Activated CD4-positive, alpha-beta memory T cell treated with anti-CD3 and anti-CD28 coated beads, Interleukin-2, amount 10 ng/mL, durations not matched to agents 7 days and 5 days (primary cell): ENCODE measurements at places on chromosomes 13 and 19. TPM values are rescaled to one million over a fixed set of nuclear protein-coding genes. Genes with fewer than 3 reads are reported as not detected.

- no peak overlapping the region for H3K27ac ChIP-seq
- H3K27me3 ChIP-seq = peaks cover 7% of the 10 kb centered on the region
- no peak for DNase-seq
- H3K36me3 ChIP-seq = no peaks in the 10 kb centered on the region
- H3K4me1 ChIP-seq = no peaks in the 10 kb centered on the region
Measured at GRCh38 chr13:79658333-79658975, 177.5 kb downstream of the NDFIP2 start.

- no peaks in the 10 kb centered on the region for H3K4me1 ChIP-seq
- no peaks in the 10 kb centered on the region for H3K36me3 ChIP-seq
- no peak overlapping the region for H3K4me3 ChIP-seq
- no peak for DNase-seq
Measured at GRCh38 chr19:51144482-51145045, 2.5 kb downstream of the SIGLEC7 start.

DNA sequence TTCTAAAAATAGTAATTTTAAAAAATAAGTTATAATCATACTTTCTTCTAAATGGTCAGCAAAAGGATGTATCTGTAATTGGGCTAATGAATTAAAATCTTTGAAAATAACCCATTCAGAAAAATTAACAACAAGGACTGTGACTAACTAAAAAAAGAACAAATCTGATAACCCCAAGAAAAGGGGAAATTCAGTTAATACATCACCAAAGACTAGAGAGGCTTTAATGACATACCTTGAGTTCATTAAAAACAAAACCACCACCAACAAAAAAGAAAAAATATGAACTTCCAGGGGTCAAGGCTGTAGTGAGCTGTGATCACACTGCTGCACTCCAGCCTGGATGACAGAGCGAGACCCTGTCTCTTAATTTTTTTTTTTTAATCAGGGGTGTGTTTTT, 121.8 kb downstream of the TBC1D4 start:
- no peak overlapping the region for H3K4me3 ChIP-seq
- H3K36me3 ChIP-seq = no peaks in the 10 kb centered on the region
- DNase-seq = no peak
- no peaks in the 10 kb centered on the region for H3K27me3 ChIP-seq

DNA sequence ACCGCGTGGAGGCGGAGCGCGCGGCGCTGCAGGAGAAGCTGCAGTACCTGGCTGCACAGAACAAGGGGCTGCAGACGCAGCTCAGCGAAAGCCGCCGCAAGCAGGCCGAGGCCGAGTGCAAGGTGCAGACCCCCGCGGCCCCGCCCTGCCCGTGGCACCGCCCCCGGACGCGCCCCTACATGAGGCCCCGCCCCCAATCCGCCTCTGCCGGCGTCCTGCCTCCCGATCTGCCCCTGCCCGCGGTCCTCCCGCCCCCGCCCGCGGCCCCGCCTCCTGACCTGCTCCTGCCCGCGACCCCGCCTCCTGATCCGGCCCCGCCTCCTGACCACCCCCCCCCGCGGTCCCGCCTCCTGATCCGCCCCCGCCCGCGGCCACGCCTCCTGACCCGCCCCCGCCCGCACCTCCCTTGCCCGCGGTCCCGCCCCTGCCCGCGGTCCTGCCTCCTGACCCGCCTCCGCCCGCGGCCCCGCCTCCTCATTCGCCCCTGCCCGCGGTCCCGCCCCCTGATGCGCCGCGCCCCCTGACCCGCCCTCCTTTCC, 11.7 kb downstream of the PRR36 start:
- no peak overlapping the region for H3K27ac ChIP-seq
- no peak overlapping the region for H3K4me3 ChIP-seq
- peaks cover 16% of the 10 kb centered on the region for H3K4me1 ChIP-seq
- peak; percentile 73 for DNase-seq
- peaks cover 33% of the 10 kb centered on the region for H3K27me3 ChIP-seq

- H3K27me3 ChIP-seq = no peaks in the 10 kb centered on the region
- peaks cover 43% of the 10 kb centered on the region for H3K36me3 ChIP-seq
Measured at GRCh38 chr13:99299920-99300341, 7.3 kb downstream of the GPR183 start.

DNA sequence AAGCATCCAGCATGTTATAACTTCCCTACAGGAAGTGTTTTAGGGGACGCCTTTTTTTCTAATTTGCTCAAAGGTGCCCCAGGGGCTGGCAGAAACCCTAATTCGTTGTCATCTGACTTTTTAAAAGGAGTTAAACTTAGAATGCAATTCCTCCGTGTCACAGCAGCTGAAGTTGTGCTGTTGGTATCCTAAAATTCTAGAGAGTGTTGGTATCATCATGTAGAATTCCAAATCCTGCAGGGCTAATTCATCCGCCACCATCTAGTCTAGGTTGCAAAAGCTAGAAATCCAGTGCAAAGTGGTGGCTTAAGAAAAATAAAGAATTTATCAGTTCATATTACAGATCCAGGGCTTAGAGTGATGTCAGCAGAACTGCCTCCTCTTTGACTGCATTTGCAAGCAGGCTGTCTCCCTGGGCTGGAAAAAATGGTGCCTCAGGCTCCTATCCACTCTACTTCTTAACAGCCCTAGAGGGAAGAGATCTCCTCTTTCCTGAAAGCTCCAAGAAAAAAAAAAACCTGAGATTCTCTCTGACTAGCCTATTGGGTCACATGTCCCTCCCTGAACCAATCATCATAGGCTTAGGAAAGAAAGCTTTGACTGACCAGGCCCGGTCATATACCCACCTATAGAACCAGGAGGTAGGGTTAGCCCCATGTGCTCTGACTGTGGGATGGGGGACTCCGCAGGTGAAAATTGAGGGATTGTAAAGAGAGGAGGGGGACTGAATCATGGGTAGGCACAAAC, 73.0 kb downstream of the MAP4K1 start:
- DNase-seq = no peak
- no peak overlapping the region for H3K4me3 ChIP-seq
- no peaks in the 10 kb centered on the region for H3K27me3 ChIP-seq
- peaks cover 7% of the 10 kb centered on the region for H3K36me3 ChIP-seq

GRCh38 chr13:72505376-72505775, 222.1 kb downstream of the MZT1 start:
- no peak for DNase-seq
- H3K4me1 ChIP-seq = no peaks in the 10 kb centered on the region
- H3K4me3 ChIP-seq = no peak overlapping the region
- H3K27me3 ChIP-seq = no peaks in the 10 kb centered on the region
- no peak overlapping the region for H3K27ac ChIP-seq

- no peak for DNase-seq
- no peaks in the 10 kb centered on the region for H3K36me3 ChIP-seq
- H3K4me1 ChIP-seq = peaks cover 18% of the 10 kb centered on the region
- peak overlapping the region; percentile 35 for H3K27ac ChIP-seq
- H3K4me3 ChIP-seq = no peak overlapping the region
Measured at GRCh38 chr19:55285229-55285890, 1.6 kb downstream of the BRSK1 start.

- no peak for DNase-seq
- no peak overlapping the region for H3K4me3 ChIP-seq
- no peaks in the 10 kb centered on the region for H3K27me3 ChIP-seq
Measured at GRCh38 chr13:31945202-31945961, 86.2 kb upstream of the FRY start.

GRCh38 chr13:73715911-73716510, 418.2 kb downstream of the KLF12 start:
- peaks cover 4% of the 10 kb centered on the region for H3K27me3 ChIP-seq
- H3K4me1 ChIP-seq = peaks cover 44% of the 10 kb centered on the region
- peak overlapping the region; percentile 67 for H3K4me3 ChIP-seq
- H3K27ac ChIP-seq = peak overlapping the region; percentile 84
- no peak for DNase-seq
- peaks cover 38% of the 10 kb centered on the region for H3K36me3 ChIP-seq

- no peaks in the 10 kb centered on the region for H3K36me3 ChIP-seq
- H3K27ac ChIP-seq = no peak overlapping the region
- no peaks in the 10 kb centered on the region for H3K4me1 ChIP-seq
- H3K4me3 ChIP-seq = no peak overlapping the region
Measured at GRCh38 chr13:90302107-90302506, 1045.4 kb upstream of the MIR17HG start.

DNA sequence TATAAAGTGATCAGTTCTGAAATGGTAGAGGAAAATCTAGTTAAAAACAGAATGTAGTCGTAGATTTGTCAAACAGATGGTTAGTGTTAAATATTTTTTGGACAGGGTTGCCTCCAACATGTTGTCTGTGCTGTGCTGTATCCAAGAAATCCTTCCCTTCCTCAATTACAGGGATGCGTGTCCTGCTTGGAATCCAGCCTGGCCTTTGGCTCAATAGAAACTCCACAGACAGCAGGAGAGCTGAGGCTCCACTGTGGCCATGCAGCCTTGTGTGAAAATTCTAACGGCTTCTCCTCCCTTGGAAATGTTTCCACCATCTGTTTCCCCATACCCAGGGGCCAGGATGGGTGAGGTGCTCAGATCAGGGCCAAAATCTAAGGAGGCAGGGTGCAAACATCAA, 67.7 kb upstream of the USP29 start:
- no peak for DNase-seq
- H3K4me3 ChIP-seq = no peak overlapping the region
- H3K36me3 ChIP-seq = no peaks in the 10 kb centered on the region
- no peaks in the 10 kb centered on the region for H3K27me3 ChIP-seq
- H3K4me1 ChIP-seq = no peaks in the 10 kb centered on the region

DNA sequence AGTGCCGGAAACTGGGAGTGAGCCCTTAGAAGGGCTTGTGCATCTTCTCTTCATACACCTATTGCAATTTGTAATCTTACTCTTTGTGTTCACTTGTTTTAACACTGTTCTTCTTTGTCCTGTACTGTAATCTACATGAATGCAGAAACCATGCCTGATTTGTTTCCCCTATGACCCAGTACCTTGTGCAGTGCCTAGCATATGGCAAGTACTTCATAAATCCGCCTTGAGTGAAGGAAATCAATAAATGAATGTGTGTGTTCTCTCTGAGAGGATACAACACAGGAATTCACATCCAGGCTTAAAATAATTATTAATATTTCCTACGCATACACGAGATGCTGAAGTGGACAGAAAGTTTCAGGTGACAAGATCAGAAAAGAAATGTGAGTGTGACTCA, 172.6 kb downstream of the GPC6 start:
- no peak overlapping the region for H3K4me3 ChIP-seq
- no peak overlapping the region for H3K27ac ChIP-seq
- H3K4me1 ChIP-seq = no peaks in the 10 kb centered on the region
- H3K27me3 ChIP-seq = no peaks in the 10 kb centered on the region
- H3K36me3 ChIP-seq = no peaks in the 10 kb centered on the region
- no peak for DNase-seq

GRCh38 chr13:75055296-75055695, 426.7 kb downstream of the TBC1D4 start:
- no peak overlapping the region for H3K4me3 ChIP-seq
- no peak for DNase-seq
- H3K27me3 ChIP-seq = peaks cover 1% of the 10 kb centered on the region
- H3K36me3 ChIP-seq = no peaks in the 10 kb centered on the region

- H3K4me1 ChIP-seq = no peaks in the 10 kb centered on the region
- no peaks in the 10 kb centered on the region for H3K27me3 ChIP-seq
- no peak overlapping the region for H3K4me3 ChIP-seq
- DNase-seq = no peak
- no peaks in the 10 kb centered on the region for H3K36me3 ChIP-seq
Measured at GRCh38 chr13:64186503-64187250, 2771.0 kb upstream of the PCDH20 start.

DNA sequence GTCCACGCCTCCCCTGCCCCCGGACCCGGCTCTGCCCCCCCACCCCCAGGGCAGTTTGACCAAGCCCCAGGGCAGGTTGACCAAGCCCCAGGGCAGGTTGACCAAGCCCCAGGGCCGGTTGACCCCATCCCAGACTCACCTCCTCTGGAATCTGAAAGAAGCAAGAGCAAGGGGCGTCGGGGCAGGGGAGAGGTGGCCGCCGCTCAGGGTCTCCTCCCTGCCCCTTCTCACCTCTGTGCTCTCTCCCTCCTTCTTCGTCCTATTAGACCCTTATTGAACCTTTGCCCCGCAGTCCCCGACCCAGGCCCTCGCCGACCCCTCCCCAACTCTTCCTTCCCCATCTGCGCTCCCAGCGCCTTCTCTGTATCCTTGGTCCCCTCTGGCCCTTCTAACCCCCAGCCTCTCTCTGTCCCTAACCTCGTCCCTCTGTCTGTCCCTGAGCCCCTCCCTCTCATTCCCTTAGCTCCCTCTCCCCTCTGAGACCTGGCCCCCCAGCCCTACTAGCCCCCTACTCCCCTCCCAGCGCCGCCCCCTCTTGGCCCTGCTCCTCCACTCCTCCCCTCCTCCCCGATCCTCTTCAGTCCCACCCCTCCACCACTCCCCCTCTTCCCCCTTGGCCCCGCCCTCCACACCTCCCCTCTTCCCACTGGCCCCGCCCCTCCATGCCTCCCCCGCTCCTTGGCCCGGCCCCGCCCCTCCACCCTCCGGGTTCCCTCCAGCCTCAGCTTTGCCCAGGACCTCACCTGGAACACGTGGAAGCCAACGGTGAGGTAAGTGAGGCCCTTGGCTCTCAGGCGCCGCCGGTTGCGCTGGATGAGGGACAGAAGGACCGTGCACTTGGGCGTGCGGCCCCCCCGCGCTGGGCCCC, 7.6 kb downstream of the CAPN12 start:
- peaks cover 62% of the 10 kb centered on the region for H3K4me1 ChIP-seq
- peak; percentile 70 for DNase-seq
- H3K27me3 ChIP-seq = peaks cover 4% of the 10 kb centered on the region
- H3K4me3 ChIP-seq = peak overlapping the region; percentile 63
- peaks cover 13% of the 10 kb centered on the region for H3K36me3 ChIP-seq

DNA sequence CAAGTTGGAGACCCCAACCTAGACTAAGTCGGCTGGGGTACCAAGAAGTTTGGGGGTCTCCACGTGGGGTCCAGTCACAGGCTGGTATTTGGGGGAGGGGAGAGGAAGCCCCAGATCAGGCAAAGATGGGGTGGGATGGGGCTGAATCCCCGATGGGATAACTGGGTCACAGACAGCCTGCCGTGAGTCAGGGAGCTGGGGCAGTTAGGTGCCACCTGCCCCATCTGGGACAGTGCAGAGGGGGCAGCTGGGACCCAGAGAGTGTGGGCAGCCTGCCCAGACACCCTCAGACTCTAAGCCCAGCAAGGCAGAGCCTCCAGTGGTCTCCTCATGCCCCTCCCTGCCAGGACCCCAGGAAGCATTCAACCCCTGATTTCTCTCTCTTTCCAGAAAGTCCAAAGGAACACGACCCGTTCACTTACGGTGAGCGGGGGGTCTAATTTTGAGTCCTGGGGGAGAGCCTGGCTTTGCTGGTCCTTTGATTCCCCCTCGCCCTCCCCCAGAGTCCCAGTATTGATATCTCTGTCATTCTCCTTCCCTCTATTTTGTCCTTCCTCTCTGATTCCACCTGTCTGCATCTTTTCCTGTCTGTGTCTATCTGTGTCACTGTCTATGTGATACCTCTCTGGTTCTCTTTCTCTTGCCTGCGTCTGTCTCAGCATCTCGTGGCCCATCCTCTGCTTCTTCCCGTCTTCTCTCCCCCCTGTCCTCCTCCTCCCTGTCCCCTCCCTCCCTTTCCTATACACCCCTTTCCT, 1.8 kb downstream of the FXYD1 start:
- H3K4me1 ChIP-seq = peaks cover 40% of the 10 kb centered on the region
- no peak for DNase-seq
- no peak overlapping the region for H3K27ac ChIP-seq
- H3K27me3 ChIP-seq = peaks cover 36% of the 10 kb centered on the region
- H3K4me3 ChIP-seq = no peak overlapping the region
- no peaks in the 10 kb centered on the region for H3K36me3 ChIP-seq

GRCh38 chr13:95153647-95154412, 147.4 kb downstream of the ABCC4 start:
- H3K36me3 ChIP-seq = no peaks in the 10 kb centered on the region
- H3K4me1 ChIP-seq = peaks cover 10% of the 10 kb centered on the region
- H3K27ac ChIP-seq = no peak overlapping the region

CYP4F11 gene
- total RNA-seq = not detected

UNC13A gene
- 0.03 TPM for total RNA-seq

SULT2A1 gene
- not detected for total RNA-seq

ATG4D gene
- total RNA-seq = 38.1 TPM

TMPRSS9 gene
- not detected for total RNA-seq

LILRA6 gene
- total RNA-seq = 0.68 TPM

BSG gene
- 257 TPM for total RNA-seq

ADAMTSL5 gene
- total RNA-seq = 2.9 TPM
